Left kidney (tissue), 8 donors: ENCODE measurements at places on chromosomes 3 and 15. TPM values are rescaled to one million over a fixed set of nuclear protein-coding genes. Genes with fewer than 3 reads are reported as not detected.

Gene TGM5
- not detected for polyA plus RNA-seq

Gene KCNMB2
- polyA plus RNA-seq = 25.2 TPM

Gene BFSP2
- polyA plus RNA-seq = 0.33 TPM

Gene ATP13A5
- polyA plus RNA-seq = 0.22 TPM

Gene SPATA12
- polyA plus RNA-seq = 0.22 TPM

Gene AQP9
- 0.18 TPM for polyA plus RNA-seq

Gene TLNRD1
- polyA plus RNA-seq = 6.6 TPM

Gene SLC6A20
- polyA plus RNA-seq = 0.37 TPM

Gene SOX14
- polyA plus RNA-seq = not detected

Gene GRIP2
- 1.7 TPM for polyA plus RNA-seq

Gene ACKR2
- 2.7 TPM for polyA plus RNA-seq

Gene SYNPR
- polyA plus RNA-seq = not detected

Gene IQCF5
- not detected for polyA plus RNA-seq

GRCh38 chr3:52234516-52235447 lies 4.2 kb downstream of the TWF2 start:
- no peak for DNase-seq

- no peak for DNase-seq
These were observed 44.5 kb upstream of the MAGEF1 start for GRCh38 chr3:184756151-184757021.

- DNase-seq = no peak
These were observed 13.7 kb downstream of the FGF7 start for GRCh38 chr15:49436751-49437150.

DNA sequence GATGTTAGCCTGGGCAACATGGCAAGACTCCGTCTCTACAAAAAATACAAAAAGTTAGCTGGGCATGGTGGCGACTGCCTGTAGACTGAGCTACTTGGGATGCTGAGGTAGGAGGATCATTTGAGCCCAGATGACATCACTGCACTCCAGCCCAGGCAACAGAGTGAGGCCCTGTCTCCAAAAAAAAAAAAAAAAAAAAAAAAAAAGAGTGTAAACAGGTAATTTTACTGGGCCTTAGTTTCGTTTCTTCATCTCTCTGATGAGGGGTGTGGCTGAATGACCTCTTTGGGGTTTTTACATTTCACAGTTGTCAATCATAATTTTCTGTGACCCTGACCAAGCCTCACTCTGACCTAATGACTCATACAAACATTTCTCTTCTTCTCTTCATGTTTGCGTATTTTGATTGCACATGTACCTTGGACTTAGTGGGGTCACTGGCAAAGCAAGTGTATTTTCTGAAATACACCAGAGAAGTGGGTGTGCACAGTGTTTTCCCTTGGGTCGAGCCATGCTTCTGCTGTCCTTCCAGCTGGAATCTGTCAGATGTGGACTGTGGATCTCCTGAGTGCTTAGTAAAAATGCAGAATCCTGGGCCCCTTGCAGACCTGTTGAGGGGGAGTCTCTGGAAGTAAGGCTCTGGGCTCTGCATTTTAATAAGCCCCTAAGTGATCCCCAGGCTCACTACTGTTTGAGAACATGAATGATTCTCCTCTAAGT lies 140.5 kb downstream of the FNDC3B start:
- no peak for DNase-seq

DNA sequence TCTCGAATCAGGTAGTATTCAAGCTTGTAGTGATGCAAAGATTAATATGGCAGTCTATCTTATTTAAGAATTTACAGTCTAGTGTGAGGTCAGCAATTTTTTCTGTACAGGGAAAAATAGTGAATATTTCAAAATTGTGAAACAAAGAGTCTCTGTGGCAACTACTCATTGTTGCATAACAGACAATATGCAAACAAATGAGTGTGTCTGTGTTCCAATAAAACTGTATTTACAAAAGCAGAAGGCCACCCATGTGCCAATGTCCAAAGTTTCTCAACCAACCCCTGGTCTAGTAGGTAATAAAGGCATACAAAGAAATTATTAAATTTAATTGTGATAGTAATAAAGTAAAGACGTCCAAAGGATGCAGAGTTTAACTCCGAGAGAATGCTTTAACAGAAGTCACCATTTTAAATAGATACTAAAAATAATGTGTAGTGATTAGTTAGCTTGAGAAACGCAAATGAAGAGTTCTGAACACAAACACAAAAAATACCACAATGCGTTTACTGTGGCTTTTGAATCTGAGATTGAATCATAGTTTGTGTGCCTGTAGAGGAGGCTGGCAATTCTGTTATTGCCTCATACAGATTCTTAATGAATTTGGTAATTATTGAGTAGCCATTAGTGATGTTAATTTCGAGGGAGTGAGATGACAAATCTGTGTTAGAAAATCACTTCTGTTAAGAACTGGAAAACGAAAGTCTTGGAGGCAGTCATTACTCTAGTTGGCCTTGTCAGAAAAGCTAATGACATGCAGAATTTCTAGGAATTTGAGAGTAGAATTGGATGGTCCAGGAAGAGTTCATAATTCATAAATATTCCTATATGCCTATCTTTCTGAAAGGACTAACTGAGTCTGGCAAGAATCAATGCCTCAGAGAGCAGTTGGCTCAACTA lies 48.7 kb downstream of the CADM2 start:
- no peak for DNase-seq

DNA sequence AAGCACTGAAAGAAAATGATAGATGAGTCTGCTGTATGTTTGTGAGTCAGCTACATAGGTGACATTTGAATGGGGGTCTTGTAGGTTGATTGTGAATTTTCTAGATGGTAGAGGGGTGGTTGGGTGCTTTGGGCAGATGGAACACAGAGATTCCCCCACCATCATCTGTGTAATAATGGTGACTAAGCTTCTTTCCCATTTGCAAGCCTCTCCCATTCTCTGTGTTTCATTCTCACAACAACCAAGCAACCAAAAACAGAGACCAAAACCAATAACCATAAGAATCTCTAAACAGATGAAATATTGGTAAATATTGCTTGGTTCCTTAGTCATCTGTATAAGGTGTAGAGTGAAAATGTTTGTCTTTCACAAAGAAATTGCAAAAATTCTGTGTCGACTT lies 17.8 kb upstream of the UTS2B start:
- no peak for DNase-seq

DNA sequence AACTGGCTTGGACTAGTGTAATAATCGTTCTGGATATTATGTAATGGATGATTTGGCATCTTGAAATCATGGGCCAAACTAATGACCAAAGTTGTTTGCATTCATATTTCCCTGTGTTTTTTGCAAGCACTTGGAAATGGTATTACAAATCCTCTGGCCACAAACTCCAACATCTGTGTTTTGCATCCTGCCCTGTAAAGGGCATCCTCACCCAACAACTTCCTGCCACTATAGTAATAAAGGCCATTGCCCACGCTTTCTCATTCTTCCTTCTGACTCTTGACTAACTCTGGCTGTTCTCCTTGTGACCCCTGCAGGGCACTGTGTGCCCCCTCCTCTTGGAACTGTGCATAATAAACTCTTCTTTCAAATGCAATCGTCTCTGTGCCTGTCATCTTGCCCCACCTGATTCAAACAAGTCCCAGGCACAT lies 25.4 kb upstream of the PSMD6 start:
- DNase-seq = no peak

- no peak for DNase-seq
These were observed 70.5 kb upstream of the LIPC start for GRCh38 chr15:58361273-58361759.

- no peak for DNase-seq
These were observed 14.8 kb downstream of the ATP10A start for GRCh38 chr15:25848325-25848724.

DNA sequence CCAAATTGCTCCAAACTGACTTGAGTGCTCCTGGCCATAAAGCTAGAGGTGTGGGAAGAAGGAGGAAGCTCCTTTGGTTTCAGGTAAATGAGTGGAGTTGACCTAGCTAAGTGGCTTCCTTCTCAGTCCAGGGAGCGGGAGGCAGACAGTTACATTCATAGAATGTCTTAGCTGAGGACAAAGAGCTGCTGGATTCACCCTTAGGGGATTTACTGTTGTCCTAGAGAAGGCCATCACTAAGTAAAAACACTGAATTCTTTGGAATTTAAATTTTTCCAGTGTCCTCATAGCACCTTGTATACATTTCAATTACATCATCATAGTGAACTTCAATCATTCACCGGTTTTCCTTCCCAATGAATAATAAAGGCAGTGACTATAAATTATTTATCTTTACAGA lies 27.3 kb upstream of the NANOGP8 start:
- no peak for DNase-seq

DNA sequence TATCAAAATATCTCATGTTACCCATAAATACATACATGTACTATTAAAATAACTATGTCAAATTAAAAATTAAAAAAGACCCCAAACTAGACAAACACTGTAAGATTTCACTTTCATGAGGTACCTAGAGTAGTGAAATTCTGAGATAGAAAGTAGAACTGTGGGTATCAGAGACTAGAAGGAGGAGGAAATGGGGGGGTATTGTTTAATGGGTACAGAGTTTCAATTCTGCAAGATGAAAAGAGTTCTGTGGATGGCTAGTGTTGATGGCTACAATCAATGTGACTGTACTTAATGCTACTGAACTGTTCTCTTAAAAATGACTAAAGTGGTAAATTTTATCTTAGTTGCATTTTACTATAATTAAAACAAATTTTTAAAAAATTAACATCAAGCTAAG lies 36.6 kb downstream of the RFX7 start:
- no peak for DNase-seq

GRCh38 chr15:37095770-37096557 lies 4.4 kb downstream of the MEIS2 start:
- DNase-seq = no peak

- peak; percentile 5 for DNase-seq
These were observed 528.4 kb upstream of the RGMA start for GRCh38 chr15:93617443-93617842.

GRCh38 chr3:55559500-55560423 lies 72.7 kb upstream of the WNT5A start:
- DNase-seq = no peak

DNA sequence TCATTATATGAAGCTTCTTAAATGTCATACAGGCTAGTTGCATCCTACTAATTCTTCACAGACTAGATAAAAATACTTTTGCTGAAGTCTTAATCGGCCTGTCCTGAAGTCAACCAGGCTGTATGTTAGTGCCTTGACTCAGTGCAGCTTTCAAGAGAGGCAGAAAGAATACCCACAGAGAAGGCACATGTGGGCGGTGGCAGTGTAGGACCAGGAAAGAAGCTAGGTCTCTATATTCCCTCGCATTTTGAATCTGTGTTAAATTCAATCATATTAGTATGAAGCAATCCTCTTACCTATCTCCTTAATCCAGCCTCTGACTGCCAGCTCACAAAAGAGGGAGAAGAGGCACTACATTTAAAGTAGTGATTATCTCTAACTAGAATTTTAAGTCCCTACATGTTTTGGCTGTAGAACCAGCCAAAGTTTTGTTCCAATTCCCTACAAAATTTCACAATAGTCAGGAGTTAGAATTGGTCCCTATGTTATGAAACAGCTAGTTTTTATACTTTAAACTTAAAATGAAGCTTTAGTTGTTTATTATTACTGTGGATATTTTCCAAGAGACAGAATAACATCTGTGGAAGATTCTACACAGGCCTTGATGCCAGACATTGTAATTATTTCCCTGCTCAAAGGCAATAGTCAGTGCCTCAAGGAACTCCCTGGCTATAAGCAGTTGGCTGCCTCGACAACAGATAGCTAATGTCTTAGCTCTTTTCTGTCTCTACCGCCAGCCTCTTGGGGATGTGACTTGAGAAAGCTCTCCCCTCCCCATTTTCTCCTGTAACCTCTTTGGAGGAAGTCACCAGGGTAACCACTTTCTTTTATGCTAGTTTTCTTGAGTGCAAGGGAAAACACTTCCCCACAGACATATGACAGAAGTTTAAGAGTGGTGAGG lies 31.9 kb downstream of the CRTC3 start:
- DNase-seq = no peak

- no peak for DNase-seq
These were observed 10.3 kb downstream of the RPS17 start for GRCh38 chr15:82530006-82530405.

- DNase-seq = no peak
These were observed 44.4 kb upstream of the C3orf38 start for GRCh38 chr3:88105325-88105724.

DNA sequence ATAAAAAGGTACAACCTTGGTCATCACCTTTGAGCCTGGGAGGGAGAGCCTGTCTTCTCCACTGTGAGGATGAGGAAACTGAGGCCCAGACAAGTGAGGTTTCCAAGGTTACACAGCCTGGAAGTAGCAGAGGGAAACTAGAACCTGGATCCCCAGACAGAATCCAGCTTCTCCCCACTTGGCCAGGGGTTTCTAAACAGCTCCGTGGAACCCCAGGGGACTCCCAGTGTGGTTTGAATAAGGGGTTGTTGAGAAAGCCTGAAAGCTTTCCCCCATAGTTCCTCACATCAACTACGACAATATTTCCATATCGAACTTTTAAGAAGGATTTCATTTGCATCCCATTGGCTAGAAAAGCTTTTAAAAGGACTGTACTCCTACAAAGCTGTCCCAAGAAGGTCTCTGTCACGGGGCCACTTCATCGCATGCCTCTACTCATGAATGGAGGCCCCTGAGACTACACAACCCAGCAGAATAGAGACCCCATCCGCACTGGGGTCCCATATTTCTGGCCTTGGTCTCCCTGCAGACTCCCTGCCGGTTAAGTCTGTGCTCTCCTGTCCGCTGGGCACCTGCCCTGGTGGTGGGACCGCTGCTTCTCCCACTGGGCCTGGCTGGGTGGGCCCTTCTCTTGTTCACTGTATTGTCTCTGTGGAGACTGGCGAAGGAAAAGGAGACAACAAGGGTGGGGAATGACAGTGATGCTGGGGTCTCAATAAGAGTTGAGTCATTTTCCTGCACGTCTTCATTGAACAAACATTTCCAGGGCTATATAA lies 178.5 kb downstream of the SMAD6 start:
- DNase-seq = no peak

GRCh38 chr3:1394188-1394587 lies 301.4 kb downstream of the CNTN6 start:
- no peak for DNase-seq

DNA sequence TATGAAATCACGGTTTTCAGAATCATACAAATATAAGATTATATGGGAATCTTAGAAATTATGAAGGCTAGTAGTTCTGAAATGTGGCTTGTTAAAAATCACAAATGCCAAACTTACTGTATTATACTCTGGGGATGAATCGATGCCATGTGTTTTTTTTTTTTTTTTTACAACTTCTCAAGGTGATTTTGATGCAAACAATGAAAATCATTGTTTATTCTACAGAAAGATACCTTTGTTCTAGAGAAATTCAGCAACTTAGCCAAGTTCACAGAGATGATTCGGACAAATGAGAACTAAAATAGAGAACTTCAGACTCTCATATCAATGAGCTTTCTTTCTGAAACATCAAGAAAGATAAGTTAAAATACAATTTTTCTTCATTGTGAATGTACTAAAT lies 92.0 kb downstream of the ZPLD1 start:
- DNase-seq = no peak

DNA sequence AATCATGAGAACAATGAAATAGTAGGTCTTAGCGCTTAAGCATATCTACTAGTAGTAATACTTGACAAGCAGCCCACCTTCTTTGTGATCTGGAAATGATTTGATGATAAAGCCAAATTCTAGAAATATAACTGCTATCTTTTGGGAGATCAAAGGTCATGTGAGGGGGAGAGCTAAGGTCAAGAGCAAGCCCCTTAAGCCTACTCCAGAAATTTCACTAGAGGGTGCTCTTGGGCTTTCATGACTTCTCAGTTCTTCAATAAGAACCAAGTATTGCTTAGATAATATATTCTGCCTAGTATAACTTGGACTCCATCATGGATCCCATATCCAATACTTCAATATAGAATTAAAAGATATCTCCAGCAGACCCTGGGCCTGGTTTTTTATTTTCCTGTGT lies 319.6 kb downstream of the ZBTB20 start:
- peak; percentile 27 for DNase-seq

GRCh38 chr3:188706599-188706998 lies 465.2 kb upstream of the TPRG1 start:
- no peak for DNase-seq
